ENCODE measurements at places on chromosomes 2 and 18.
A peak's percentile ranks its signal among the peaks of the same experiment; 100 is the strongest.

GRCh38 chr2:78585871-78586270, 439.6 kb upstream of the REG3G start:
- DNase-seq = no peak

DNA sequence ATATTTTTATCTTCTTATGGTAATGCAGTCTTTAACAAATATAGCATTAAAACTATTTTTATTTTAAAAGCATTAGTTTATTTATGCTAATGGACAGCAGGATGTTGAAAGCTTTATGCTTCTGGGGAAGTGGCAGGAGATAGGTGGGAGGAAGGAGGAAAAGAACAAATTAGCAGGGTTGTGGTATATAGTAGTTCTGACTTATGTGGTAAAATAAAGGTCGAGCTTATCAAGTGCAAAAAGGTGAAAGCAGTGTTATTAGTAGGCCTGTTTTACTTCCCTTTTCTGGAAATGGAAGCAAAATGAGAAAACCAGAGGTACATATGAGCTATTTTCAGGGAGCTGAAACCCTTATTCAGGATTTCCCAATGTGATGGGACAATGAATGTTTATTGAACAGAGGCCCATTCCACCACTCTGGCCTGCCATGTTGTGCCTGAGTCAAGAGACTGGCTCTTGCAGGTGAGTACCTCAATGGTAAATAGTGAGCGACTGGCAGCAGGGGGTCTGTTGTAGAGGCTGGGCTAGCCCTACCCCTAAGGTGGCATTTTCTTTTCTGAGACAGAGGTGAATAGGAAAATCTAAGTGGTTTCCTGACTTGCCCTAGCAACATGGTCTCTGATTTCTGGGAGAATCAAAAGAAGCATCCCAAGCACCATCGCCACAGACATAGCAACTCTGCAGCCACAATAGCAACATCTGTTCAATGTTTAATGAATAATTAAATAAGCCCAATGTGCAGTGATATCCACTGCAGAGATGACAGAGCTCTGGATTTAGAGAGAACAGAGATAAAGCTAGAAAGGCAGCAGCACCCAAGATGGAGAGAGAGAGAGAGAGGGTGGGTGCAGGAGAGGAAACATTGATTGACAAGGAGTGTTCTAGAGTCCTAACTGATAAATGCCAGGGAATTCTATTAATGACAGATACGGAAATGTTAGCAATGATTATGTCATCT, 119.7 kb downstream of the UPP2 start:
- DNase-seq = no peak

DNA sequence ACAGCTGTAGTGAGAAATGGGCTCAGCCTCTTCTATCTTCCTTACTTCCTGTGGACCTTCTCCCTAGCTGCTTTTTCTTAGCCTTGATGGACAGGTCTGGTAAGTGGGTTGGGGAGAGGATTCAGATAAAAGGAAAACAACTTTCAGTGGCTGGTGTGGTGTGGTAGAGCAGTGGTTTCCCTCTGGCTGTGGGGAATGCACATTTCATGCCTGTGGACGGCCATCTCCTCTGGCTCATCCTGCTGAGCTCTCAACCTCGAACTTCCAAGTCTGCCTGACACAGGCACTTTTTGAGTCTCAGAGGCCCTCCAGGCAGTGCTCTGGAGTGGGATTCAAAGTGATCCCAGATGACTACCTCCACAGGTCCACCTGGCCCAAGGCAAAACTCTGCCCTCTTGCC, 38.6 kb upstream of the ACADL start:
- DNase-seq = no peak

DNA sequence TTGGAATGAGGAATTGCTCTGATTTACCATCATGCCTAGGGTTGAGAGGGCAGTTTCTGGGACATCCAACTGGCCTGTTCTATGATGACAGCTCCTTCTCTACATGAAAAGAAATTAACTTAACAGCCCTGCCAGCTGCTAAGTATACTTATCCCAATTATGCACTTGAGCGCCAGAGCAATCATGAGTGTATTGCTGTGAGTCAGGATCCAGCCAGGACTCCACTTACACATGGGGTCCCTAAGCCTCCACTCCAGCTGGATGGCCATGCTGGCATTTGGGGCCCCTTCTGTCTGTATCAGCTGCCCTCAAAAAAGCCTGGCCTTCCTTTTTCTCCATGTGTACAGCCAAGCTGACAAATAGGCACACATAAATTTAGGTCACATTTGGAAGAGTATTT, 481.9 kb downstream of the TMX3 start:
- DNase-seq = no peak

GRCh38 chr2:86461042-86461743, 20.0 kb downstream of the KDM3A start:
- DNase-seq = no peak

- no peak for DNase-seq
Measured at GRCh38 chr2:197949224-197949623, 144.8 kb downstream of the PLCL1 start.

DNA sequence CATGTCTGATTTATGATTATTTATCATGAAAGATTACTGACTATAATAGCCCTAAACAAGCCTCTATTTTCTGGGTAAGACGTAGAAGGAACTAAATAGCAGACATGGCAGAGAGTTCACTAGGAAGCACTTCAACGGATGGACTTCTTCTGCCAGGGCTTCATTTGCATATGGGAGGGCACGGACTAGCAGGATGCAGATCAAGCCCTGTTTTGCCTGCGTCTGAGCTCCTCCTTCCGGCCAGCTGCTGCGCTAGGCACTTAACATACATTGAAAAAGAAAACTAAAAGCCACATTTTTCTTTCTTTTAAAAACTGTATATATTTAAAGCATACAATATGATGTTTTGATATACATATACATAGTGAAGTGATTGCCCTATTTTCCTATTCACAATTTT, 340.0 kb upstream of the MEX3C start:
- peak; percentile 54 for DNase-seq

GRCh38 chr2:238032755-238033337, 28.0 kb upstream of the SCLY start:
- no peak for DNase-seq

GRCh38 chr2:48415836-48416515, 114.0 kb upstream of the STON1 start:
- DNase-seq = peak; percentile 31

DNA sequence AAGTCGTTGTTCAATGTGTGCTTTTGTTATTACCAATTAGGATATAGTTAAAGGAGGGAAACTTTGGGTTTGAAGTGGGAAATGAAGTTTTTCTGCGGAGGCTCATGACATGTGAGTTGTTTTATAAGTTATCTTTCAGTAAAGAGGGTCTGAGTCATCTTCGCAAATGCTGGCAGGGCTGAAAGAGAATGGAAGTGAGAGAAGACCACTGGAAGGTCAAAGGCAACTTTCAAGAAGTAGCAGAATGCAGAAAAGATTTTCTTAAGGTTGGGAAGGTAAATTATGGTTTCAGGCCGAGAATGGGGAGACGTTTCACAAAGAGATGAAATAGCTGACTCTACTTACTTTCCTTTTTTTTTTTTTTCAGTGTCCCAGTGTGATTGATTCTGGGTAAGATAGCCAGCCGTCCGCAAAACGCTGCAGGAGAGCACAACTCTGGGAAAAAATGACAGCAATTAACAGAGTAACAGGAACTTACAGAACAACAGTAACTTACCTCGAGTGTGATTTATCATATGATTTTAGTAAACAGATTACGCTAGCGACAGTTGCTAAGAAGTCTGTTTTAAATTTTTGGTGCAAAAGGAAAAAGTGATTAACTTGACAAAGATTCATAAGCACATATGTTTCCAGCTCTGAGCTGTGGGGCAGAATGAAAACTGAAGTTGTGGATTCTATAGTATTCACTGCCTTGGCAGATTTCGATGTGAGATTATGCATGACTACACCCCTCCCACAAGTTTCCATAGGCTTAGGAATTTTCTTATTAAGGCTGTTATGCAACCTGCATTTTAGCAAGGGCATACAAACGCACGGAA, 46.8 kb upstream of the ACTR3 start:
- DNase-seq = peak; percentile 52

DNA sequence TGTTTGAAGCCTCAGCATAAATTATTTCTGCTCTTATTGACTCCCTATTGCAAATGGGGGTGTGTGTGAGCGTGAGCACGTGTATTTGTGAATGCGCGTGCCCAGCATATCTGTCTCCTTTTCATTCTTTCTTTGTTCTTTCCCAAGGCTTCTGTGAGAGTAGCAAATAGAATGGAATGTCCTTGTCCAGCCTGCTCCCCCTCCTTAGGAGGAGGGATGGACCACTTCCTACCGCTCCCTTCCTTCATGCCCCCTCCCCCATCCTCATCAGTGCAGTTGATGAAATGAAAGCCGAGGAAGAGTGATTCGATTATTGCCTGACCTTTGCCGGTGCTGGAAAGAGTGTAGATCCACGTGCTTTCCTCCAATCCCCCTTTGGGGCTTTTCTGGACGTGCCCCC, 102.0 kb downstream of the CPO start:
- peak; percentile 65 for DNase-seq

DNA sequence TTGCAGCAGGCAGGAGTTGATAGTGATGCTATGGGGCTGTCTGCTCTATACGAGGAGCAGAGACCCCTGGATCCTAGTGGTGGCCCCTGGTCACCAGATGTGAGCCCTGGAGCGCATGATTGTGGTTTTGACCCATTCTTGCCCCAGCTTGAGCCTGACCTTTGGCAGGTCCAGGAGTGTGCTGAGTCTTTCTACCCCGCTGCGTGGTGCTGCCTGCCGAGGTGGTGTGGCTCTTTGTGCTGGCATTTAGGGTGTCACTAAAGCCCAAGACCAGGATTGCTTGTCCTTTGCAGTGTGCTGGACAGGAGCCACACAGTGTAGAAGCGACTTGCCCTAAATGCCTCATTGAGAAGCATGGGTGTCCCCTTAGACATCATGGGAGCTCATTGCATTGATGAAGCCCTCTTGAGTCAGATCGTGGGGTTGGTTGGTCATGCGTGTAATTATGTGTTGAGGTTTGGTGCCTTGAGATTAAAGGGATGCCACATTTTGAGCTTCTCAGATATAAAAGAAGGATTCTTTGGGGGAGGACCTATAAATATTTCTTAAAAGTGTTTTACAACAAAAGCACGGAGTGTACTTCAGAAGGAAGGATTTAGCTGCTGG, 88.3 kb downstream of the AGAP1 start:
- DNase-seq = no peak

- no peak for DNase-seq
Measured at GRCh38 chr18:69408522-69408921, 7.8 kb downstream of the DOK6 start.

- DNase-seq = peak; percentile 57
Measured at GRCh38 chr2:181779288-181780021, 99.1 kb upstream of the NEUROD1 start.

GRCh38 chr18:70464343-70465114, 175.7 kb downstream of the SOCS6 start:
- peak; percentile 75 for DNase-seq

DNA sequence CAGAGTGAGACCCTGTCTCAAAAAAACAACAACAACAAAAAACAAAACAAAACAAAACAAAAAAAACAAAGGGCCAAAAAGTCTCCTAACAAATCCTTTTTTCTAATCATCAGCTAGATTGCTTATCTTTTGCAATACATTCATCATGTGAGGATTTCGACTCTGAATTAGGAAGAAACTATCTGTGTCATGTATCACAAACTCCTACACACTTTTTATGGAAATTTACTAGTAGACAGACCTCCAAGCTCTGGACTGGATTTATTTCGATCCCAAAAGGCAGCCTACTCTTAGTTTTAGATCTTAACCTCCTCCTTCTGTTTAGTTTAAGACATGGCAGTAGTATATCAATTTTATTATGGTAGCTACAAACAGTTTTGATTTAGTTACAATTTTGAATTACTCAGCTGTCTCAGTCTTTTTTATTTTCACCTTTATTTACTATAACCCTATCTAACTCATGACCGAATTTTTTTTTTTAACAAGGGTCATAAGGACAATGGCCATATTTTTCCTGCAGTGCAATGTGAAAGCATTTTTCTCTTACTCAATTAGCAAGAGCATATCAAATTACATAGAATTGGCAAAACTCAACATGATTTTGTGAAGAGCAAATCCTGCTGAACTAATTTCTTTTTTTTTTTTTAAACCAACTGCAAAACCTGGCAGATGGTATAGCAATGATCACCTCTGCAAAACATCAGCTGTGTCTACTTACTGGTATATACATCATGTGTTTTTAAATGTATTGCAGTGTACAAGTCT, 10.7 kb upstream of the CCDC88A start:
- peak; percentile 69 for DNase-seq

DNA sequence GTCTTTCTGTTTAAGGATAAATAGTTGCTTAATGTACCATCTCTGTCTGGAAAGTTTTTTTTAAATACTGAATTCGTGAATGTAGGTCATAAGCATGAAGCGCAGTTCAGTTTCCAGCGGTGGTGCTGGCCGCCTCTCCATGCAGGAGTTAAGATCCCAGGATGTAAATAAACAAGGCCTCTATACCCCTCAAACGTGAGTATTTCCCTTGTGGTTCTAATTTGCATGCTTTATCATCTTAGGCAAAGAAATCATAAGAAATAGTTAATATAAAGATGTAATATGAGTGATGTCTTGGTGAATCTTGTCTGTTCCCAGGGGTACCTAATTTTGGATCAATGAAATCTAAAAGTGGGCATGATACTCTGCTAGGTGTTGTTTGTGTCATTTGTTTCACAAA, 1.5 kb downstream of the NDC80 start:
- peak; percentile 39 for DNase-seq

DNA sequence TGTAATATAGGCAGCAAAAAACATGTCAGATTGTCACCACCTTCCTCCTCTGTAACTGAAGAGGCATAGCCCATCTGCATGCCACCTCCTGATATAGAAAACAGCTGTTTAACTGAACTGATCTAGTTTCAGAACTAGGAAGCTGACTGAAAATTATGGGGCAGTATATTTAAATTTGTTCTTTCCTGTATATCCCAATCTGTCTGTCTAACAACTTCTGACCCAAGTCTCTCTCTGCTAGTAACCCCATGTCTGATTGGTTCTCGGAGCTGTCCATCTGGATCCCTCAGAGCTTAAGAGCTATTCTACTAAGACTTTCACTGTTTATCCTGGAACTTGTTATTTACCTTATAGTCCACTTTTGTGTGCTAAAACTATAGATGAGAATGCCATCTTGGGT, 68.2 kb upstream of the SLC35G4 start:
- peak; percentile 36 for DNase-seq

- DNase-seq = peak; percentile 94
Measured at GRCh38 chr2:33111002-33111446, 164.3 kb downstream of the LTBP1 start.

GRCh38 chr2:55159037-55159651, 72.9 kb downstream of the CLHC1 start:
- DNase-seq = no peak

GRCh38 chr18:2897448-2898185, 50.8 kb downstream of the EMILIN2 start:
- no peak for DNase-seq

GRCh38 chr2:23587341-23587880, 202.4 kb downstream of the KLHL29 start:
- DNase-seq = no peak

- no peak for DNase-seq
Measured at GRCh38 chr18:28412521-28412920, 235.6 kb upstream of the CDH2 start.

- DNase-seq = no peak
Measured at GRCh38 chr2:17271416-17271815, 246.8 kb downstream of the RAD51AP2 start.

- DNase-seq = peak; percentile 86
Measured at GRCh38 chr2:215396595-215397313, 39.1 kb downstream of the FN1 start.
